ENCODE measurements at places on chromosomes 7 and 10.

- no peak for DNase-seq
These were observed 694.8 kb downstream of the KCNMA1 start for GRCh38 chr10:76942628-76943416.

GRCh38 chr7:50662041-50662694, 97.0 kb upstream of the DDC start:
- DNase-seq = no peak

- DNase-seq = no peak
These were observed 33.5 kb downstream of the HYCC1 start for GRCh38 chr7:22980422-22980821.

GRCh38 chr10:128498746-128499145, 372.5 kb upstream of the MKI67 start:
- DNase-seq = no peak

- DNase-seq = no peak
These were observed 97.5 kb downstream of the TCF7L2 start for GRCh38 chr10:113047605-113047962.

GRCh38 chr7:16395121-16395520, 26.2 kb downstream of the CRPPA start:
- DNase-seq = no peak

DNA sequence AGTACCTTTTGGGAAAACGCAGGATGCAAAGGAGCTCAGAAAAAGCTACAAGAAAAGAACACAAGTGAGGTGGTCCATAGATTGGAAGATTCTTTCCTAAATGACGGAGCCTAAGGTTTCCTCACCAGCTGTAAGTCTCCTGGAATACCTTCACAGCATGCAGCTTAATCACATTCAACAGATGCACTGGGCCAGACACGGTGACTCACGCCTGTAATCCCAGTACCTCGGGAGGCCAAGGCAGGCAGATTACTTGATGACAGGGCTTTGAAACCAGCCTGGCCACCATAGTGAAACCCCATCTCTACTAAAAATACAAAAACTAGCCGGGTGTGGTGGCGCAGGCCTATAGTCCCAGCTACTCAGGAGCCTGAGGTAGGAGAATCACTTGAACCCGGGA, 228.7 kb downstream of the FRMD4A start:
- no peak for DNase-seq

GRCh38 chr7:6461946-6462550, 14.3 kb upstream of the DAGLB start:
- no peak for DNase-seq

GRCh38 chr10:73920089-73920488, 9.2 kb downstream of the PLAU start:
- DNase-seq = no peak

- no peak for DNase-seq
These were observed 69.8 kb downstream of the LSMEM1 start for GRCh38 chr7:112550468-112551060.

DNA sequence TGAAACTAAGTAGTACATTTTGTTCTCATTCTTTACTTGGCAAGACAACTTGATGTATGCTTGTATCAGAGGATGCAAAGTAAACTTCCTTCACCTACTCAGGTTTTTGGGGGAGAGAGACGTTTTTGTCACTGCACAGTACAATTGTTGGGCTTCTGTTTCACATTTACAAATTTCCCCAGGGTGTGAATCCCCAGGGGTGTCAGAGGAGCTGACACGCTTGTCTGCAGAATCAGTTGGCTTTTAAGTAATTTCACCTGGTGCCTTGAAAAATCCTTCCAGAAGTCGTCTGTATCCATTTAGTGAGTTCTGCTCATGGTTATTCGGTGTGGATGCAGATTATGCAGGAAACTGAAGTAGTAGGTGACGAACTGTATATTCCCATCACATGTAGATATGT, 1227.7 kb upstream of the CELF2 start:
- DNase-seq = no peak

DNA sequence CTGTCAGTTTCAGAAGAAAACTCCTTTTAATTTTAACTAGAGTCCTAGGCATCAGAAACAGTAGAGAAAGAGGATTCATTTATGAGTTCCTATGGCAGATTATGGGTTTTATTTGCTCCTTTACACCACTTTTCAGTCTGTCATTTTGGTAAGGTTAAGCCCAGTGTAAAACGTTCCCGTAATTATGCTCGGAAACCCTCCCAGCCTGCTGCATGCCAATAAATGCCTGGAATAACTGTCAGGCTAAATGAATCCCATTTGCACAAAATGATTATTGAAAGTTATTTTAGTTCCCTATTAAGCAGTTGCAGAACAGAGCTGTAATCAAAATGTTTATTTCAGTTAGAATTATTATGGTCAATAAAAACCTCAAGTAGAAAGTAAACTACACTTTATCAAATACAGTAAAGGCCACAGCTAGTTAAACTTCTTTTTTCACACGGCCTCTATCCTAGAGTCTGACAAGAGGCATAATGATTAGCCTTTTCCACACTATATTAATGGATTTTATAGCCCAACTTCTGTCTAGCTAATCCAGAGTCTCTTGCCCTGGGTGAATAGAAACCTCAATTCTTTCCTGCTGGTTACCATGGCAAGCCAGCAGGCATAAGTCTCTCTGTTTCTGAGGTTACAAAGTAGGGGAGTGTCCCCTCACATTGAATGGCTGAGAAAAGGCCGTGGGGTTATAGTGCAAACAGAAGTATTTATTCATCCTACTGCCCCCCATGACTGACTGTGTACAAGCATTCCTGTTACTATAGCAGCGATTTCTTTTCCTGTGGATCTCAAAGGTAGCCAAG, 80.8 kb upstream of the NPVF start:
- no peak for DNase-seq

DNA sequence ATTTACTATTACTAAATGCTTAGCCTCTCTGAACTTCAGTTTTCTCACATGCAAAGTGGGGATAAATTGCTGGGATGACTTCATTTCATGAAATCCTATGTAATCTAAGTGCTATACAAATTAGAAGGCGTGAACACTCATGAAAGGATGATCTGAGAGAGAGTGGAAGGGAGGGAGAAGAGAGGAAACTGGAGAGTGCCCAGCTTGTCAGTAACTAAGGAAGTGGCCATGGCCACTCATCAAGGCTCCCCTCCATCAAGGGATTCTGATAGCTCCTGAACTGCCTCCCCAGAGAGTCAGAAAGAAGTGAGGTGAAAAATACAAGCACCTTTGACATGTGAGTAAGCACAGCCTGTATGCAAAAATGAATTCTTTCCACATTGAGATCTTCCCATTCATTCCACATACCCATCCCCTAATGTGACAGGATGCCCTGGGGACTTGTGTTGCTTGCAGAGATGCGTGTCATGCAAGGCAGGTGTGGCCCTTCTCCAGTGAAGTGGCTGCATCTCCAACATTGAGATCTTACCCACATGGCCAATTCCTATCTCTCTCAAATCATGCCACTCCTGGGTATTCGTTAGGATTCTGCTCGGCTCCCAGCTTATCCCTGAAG, 76.5 kb upstream of the ITPRID1 start:
- no peak for DNase-seq

DNA sequence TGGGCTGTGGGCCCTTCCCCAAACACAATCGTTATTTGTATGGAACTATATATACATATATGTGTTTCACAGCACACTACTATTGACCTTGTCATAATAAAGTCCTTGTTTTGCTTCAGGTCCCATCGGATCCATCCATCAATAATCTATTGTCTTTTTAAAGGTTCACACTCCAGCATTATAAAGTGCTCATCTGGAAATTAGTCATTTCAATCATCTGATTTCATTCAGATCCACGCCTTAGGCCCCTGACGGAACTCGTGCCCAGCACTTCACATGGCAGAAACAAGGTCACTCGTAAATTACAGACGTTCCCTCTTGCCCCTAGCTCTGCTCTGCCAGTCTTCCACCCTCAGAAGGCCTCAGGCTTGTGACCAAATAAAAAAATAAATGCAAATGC, 133.1 kb upstream of the PPP2R2D start:
- DNase-seq = no peak

- DNase-seq = no peak
These were observed 22.3 kb upstream of the ZEB1 start for GRCh38 chr10:31296754-31297153.

DNA sequence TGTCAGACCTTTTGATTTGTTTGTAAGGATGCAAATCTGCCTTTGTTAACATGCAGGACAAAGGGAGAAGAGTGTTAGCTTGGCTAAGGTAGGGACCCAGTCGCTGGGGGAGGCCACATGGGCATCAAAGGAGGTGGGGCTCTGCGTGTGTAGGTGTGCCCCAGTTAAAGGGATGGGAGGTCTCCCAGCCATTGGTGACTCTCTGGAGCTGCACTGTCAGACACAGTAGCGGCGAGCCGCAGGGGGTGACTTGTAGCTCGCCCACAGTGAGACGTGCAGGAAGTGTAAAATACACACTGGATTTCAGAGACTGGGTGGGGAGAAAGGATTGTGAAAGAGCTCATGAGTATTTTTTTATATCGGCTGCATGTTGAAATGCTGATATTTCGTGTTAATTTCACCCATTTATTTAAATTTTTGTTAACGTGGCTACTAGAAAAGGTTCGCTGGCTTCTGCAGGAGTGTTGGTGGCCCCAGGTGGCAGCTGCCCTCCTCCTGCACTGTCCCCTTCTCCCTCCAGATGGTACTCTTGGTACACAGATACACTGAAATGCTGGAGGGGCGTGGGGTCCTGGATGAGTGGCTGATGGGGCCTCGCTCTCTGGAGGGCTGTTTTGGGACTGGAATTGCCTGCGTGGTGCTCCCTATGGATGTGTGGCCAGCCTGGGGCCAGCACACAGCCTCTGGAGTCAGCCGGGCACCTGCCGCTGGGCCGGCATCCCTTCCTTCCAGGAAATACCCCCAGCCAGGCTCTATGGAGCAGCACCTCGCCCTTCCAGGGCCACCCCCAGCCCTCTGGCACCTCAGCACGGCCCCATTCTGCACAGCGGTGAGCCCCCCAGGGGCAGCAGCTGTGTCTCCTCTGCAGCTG, 59.2 kb downstream of the LHPP start:
- DNase-seq = no peak

DNA sequence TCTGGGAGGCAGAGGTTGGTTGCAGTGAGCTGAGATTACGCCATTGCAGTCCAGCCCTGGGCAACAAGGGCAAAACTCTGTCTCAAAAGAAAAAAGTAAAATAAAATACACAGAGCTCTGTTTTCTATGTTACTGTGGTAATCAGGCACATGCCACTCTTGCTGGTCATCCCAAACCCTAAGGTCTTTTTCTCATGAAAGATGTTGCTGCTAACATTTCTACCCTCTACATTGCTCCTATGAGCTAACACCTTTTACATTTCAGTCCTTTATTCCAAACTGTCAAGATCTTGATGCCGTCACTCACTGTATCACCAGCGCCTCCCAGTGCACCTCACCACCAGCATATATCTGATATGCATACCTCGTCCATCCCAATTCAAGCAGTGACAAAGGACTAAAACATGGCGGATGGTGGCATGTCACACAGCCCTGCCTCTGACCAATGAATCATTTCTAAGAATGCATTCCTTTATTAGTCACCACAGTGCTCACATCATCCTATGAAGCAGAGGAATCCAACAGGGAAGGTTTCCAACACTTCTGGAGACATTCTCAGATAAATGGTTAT, 4.3 kb downstream of the DAGLB start:
- no peak for DNase-seq

DNA sequence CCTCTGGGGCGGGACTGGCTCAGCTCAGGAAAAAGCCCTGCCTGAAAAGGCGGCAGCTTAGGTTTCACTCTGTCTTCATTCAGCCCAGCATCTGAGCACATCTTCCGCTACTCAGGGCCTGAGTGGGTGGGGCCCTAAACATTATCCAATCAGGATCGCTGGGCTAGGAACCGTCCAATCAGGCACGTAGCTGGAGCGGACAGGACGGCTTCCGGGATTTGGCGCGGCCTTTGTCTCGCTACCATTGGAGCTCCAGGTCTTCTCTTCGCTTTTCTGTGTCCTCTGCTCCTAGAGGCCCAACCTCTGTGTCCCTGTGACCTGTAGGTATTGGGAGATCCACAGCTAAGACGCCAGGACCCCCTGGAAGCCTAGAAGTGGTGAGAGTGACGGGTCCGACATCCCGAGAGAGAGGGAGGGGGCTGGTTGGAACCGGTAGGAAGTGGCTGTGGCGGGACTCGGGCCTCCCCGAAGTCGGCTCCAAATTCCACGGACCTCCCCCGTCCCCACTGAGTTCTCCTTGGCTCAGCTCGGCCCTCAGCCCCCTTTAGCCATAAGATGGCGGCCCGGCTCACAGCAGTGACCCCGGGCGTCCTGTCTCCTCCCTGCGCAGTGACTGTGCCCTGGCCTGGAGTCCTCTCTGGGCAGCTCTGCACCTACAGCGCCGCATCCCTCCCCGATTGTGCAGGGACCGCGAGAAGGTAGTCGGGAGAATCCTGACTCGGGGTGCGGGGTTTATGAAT, 99.1 kb downstream of the ZNF680 start:
- DNase-seq = no peak

DNA sequence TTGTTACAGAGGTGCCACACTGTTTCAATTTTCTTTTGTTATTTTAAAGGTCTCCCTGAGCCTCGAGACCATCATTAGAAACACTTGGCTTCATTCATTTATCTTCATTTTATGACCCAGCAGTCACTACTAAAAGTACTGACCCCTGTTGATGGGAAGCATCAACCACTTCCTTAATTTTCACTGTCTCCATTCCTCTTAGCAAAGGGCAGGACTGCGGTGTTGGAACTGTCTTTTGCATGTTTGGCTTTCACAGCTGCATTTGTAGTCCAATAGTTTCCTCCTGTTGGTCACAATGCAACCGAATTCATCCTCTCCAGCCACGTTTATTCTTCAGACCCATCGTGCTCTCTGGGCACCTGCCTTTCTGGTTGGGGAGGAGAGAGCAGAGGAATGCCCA, 46.7 kb upstream of the PDZD8 start:
- no peak for DNase-seq

GRCh38 chr7:116377721-116378120, 121.8 kb upstream of the CAV2 start:
- no peak for DNase-seq

DNA sequence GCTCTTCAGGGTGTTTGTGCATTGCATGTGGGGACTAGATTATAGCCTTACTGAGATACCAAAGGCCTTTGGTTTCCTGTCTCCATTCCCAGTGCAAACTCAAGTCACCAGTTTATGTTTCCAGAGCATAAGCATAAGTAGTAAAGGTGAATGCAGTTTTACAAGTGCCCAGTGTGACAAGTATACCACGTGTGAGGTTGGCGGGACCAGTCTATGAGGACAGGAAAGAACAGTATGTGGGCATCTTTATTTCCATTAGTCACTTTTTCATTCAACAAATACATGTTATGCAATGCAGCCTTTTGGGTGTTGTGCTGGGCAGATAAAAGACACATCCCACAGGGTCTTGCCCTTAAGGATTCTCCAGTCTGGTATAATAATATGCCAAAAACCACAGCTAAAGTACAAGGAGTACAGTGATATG, 146.5 kb downstream of the ARID5B start:
- no peak for DNase-seq

- no peak for DNase-seq
These were observed 3.1 kb upstream of the EVX1 start for GRCh38 chr7:27239387-27240014.

Measured in activated naive CD4-positive, alpha-beta T cell (primary cell).